ENCODE measurements at places on chromosomes 7 and 10.

DNA sequence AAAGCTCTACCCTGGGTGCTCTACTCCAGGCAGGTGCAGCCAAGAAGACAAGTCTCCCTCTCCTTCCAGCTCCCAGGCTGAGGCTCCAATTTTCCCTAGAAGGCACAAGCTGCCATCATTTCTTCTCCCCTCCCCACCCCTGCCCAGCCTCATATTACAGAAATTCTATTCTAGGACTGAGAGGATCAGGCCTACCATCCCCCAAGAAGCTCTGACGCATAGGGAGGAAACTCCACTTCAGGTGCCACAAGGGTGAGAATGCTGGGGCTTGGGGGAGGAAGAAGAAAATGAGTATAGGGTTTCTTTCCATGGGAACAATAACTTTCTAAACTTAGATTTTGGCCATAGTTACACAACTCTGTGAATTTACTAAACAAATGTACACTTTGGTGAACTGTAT, 35.3 kb downstream of the FEZF1 start:
- DNase-seq, result no peak

DNA sequence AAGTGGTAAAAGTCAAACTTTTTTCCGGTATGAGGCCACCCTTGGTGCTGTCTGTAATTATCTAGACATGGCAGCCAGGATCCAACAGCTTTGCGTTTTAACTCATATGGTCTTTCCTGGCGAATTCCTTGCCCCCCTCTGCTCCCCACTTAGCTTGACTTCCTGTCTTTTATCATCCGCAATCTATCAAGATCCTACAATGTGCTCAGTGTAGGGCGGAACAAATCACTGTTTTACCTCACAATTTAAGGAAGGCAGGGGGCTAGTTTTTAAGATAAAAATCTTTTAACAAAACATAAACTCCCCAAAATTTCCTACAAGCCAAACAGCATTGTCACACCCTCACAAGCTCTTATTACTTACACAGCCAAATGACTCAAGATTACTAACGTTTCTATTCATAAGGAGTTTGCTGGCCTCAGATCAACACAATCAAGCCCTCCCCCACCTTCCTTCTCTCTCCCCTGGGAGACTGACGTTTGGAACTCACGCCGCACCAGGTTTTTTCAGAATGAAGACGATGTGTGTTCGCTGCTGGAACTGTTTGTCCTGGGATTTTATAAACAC, 1.3 kb upstream of the CDK14 start:
- no peak for DNase-seq

DNA sequence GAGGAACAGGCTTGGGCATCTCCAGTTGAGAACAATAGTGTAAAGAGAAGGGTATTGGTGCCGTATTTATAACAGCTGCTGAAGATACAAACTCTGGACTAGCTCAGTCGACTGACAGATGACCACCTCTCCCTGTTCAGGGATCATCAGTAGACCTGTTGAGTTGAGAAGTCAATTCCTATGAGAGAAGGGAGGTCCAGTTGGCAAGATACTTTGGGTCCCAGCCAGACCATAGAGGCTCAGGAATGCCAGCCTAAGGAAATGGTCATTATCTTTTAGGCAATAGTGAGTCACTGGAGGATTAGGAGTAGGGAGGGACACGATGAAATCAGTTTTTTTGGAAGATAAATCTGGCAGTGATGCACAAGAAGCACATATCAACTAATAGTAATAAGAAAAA, 202.9 kb downstream of the TRIL start:
- no peak for DNase-seq

- DNase-seq, result no peak
Observed at GRCh38 chr7:111853201-111853990, 291.1 kb upstream of the IMMP2L start.

DNA sequence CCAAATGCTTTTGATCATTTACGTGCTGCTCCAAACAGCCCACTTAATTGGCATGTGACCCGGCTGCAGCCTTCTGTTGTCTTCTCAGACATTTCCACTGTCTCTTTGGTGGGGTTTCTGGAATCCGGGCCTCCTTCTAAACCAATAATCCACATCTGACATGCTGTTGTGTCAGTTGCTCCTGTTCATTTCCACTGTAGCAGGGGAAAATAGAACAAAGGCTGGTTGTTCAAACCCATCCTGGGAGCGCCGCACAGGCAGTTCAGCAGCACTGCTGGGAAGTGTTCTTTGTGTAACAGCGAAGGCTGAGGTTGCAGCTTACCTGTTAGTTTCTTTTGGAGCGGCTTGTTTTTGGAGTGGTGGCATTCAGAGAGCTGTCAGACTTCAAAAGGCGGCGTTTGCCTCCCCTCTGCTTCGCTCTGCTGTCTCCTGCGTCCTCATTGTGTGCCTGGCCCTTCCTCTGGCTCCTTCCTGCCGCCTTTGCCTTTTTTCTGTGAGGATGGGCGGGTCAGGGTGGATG, 149.4 kb downstream of the SNX10 start:
- DNase-seq, result no peak

DNA sequence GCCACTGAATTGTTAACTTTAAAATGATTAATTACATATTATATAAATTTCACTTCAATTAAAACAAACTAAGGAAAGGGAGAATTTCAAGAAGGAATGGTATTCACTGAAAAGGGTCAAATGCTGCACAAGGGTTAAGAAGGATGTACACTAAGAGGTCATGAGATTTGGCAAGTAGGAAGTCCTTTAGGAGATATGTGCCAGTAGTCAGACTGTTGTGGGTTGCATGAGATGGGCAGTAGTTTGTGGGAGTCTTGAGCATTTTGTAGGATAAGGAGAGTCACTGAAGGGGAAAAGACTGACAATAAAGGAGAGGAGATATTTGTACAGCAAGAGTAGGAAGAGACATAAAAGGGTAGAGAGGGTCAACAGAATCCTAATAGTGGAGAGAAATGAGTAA, 12.4 kb upstream of the PTPN12 start:
- DNase-seq, result no peak

GRCh38 chr10:58372607-58373441, 12.4 kb upstream of the TFAM start:
- no peak for DNase-seq

GRCh38 chr7:40843338-40843985, 708.7 kb downstream of the SUGCT start:
- no peak for DNase-seq

DNA sequence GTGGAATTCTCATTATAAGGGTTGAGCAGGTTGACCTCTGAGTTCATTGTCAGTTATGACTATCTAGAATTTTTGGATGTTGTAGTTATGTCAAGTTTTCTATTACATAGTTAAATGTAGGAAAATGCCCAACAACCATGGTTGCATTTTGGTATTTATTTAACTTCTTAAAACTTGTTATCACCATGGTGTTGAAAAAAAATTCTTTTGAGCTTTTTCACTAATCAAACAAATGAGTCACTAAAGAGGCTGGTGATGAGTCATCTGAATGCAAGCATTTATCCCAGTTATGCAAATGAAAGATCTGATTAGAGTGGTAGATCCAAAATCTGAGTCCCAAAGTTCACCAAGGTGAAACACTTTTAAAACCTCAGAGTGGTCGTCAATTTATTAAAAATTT, 624.7 kb upstream of the IGFBP3 start:
- DNase-seq, result no peak

GRCh38 chr7:88322151-88322550, 15.5 kb upstream of the STEAP4 start:
- no peak for DNase-seq

GRCh38 chr7:111654343-111654742, 92.1 kb upstream of the IMMP2L start:
- no peak for DNase-seq

GRCh38 chr10:86715156-86715795, 41.1 kb upstream of the BMPR1A start:
- no peak for DNase-seq

DNA sequence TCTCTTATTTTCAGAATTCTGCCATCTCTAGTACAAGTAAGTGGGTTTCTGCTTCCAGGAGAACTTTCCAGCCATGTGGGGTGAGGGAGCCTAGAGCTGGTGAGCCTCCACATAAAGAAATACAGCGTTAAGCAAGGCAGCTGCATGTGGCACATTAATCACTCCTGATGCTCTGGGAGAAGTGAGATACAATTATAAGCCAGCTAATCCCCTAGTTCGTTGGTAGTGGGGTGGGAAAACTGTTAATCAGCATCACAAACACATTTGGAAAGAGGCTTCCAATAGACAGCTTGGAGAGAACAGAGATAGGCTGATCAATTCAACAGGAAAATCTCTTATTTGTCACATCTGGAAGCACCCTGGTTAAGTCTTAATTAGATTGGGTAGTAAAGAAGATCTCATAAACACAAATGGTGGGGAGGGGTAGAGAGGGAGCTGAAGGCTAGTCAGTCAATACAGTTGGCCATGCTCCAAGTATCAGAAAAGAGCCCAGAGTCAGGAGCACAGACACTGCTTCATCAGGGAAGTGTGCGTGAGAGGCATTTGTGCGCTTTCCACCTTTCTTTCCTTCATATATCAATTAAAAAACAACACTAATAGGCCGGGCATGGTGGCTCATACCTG, 130.6 kb downstream of the SORCS1 start:
- DNase-seq, result no peak

- DNase-seq, result no peak
Observed at GRCh38 chr10:107409522-107409921, 245.0 kb upstream of the SORCS1 start.

GRCh38 chr10:60778971-60779796, 906 bp downstream of the CDK1 start:
- DNase-seq, result peak; percentile 24

GRCh38 chr10:85650791-85651496, 715.7 kb downstream of the GRID1 start:
- no peak for DNase-seq

GRCh38 chr10:86632009-86632800, 22.1 kb upstream of the OPN4 start:
- peak; percentile 4 for DNase-seq
